GM12892 (cell line): ENCODE measurements at places on chromosomes 1 and 21.

DNA sequence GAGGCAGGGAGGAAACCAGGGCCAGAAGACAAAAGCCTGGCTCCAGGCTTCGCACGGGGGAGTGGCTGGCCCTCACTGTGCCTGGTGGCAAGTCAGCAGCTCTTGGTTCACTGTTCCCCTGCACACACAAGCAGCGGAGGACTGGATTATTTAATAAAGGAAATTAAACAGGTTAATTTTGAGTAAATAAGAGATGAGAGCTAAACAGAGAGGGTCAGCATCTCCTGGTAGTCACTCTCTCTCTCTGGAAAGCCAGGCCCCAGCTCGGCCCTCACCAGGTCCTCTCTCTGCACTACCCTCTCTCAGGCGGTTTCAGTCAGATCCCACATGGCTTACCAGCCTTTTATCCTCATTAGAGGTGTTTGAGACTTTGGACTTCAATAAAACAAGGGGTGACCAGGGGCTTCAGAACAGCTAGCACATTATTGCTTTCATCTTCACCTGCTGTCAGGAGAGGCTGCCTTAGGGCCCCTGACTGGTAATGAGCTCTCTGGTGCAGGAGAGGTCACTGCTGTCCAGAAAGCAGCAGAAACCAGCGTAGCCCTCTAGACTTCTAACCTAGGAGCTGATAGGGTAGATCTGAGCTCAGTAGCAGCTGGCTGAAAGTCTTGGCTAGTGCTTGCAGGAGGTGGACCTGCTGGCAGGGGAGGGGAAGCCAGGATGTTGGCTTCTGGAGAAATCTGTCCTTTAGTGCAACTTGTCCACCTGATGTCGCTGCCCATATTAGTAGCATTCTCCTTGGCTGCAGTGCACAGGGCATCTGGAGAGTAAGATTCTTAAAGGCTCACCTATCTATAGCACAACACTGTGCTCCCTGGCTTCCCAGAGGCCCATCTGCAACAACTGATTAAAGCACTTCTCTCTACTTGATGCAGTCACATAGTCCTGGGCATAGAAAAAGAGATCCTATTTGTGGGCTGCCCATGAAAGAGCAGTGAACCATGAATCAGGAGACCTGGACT is 45.9 kb downstream of the SYT6 start:
- no peak for DNase-seq

DNA sequence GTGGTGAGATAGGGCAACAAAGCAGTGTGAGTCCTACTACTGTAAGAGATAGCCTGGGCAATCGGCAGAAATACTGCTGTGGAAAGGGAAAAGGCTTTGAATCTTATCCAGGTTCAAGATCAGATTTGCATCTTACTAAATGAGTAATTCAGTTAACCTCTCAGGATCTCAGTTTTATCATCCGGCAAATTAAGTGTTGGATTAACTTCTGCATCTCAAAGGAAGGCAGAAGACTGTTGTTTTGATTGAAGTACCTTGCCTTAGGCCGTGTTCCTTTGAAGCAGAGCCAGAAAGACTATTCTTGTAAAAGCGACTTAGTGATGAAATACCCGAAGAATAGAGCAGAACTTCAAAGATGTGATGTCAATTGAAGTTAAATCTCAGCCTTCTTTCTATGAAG is 612.9 kb upstream of the USP24 start:
- DNase-seq, result no peak

- no peak for DNase-seq
These were observed 107.0 kb upstream of the TLR5 start for GRCh38 chr1:223249854-223250631.

DNA sequence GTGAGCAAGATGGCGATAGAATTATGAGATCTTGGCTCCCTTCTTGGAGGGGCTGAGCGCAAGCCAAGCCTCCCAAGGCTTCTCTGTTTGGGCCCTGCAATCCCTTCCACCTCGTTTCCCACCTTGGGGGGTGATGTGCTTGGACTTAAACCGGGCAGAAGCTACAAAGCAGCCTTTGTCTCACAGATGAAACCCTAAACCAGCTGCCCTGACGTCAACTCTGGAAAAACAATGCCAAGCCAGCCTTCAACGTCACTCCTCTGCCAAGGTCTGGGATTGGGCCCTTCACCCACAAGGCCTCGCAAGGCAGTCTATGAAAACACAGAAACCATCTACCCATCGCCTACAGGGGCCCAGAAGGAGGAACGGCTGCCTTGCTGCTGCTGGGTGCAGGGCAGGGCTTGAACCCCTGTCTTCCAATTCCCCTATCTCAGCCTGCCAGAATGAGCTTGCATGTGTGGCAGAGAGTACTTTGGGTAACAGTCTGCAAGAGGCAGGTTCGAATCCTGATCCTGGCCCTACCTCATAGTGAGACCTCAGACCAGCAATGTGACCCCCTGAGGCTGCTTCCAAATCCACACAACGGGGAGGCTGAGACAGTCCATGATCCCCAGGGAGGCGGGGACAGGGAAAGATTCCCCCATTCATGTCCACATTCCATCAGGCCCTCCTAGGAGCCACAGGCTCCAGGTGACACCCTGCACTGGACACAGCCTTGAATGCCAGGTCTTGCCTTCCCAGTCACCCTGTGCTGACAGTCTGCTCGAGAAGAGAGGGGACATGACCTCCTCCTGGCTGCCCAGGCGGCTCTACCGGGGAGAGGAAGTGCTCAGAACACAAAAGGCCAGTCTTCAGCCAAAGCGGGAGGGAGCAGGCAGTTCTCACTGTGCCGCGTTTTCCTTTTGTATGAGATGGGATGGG is 15.0 kb downstream of the IFFO2 start:
- DNase-seq, result no peak

- DNase-seq, result no peak
These were observed 8.4 kb downstream of the ZBTB7B start for GRCh38 chr1:155011004-155011416.

GRCh38 chr1:210707300-210708240 is 378.9 kb downstream of the HHAT start:
- no peak for DNase-seq

DNA sequence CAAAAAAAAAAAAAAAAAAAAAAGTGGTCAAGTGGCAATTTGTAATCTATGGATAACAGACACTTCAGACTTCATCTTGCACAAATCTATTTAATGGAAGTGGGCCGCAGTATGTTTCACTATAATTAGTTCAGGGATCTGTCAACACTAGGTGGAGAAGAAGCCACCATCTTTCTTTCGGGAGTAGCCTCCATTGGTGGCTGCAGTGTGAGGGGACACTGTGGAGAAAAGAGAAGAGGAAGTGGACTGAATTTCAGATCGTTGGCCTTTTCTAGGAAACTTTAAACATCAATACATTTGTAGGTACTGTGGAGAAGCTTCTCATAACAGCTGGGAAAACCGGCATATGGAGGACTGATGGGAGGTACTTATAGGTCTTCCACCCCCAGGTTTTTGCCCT is 8.0 kb upstream of the ELAPOR1 start:
- DNase-seq, result no peak

DNA sequence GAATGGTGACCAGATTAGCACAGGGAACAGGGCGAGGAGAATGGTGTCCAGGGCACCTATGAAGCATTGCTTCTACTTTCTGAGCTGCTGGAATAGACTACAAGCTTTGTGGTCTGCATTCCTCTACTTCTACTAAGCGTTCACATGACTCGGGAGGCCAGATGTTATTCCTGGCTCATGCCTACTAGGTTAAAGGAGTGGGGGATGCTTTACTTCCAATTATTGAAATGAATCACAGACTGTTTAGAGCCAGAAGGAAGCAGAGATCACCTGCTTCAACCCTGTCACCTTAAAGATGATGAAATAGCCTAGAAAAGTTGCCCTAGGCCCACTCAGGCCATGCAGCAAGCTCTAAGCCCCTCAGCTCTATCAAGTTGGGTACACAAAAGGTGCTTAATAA is 633.5 kb downstream of the KIF26B start:
- DNase-seq, result no peak
